ENCODE measurements at places on chromosomes 6 and 20. TPM values are rescaled to one million over a fixed set of nuclear protein-coding genes. Genes with fewer than 3 reads are reported as not detected.

Gene NRN1
- polyA plus RNA-seq: 0.34 TPM

Gene ANKEF1
- polyA plus RNA-seq: 8.9 TPM

Gene MLIP
- not detected for polyA plus RNA-seq

Gene MGME1
- polyA plus RNA-seq: 5.4 TPM

Gene TP53TG5
- polyA plus RNA-seq: 0.24 TPM

Gene SPEF1
- polyA plus RNA-seq: not detected

Gene MUC22
- polyA plus RNA-seq: not detected

Gene ZSCAN12
- 3.2 TPM for polyA plus RNA-seq

Gene FNDC11
- 0.90 TPM for polyA plus RNA-seq

Gene SAMD3
- 62.6 TPM for polyA plus RNA-seq

GRCh38 chr20:23079016-23079351 lies 7.1 kb downstream of the CD93 start:
- H3K27ac ChIP-seq: no peak overlapping the region
- no peak for DNase-seq

DNA sequence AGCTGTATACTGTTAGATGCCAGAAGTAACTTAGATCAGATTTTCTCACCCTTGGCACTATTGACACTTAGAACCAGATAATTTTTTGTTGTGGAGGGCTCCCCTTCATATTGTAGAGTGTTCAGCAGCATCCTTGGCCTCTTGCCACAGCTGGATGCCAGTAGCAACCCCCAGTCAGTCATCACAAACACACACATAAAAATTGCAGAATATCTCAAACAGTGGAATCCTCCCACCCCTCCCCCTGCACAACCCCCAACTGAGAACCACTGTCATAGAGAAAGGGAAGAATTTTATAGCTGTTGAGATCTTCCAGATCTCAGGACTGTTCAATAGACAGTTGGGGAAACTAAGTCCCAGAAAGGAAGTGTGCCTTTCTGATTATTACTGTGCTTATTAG lies 81.2 kb upstream of the VSTM2L start:
- H3K27me3 ChIP-seq: no peaks in the 10 kb centered on the region
- H3K4me1 ChIP-seq: no peaks in the 10 kb centered on the region
- no peak overlapping the region for H3K27ac ChIP-seq
- no peak overlapping the region for H3K4me3 ChIP-seq

- DNase-seq: no peak
- H3K4me3 ChIP-seq: no peak overlapping the region
- H3K36me3 ChIP-seq: no peaks in the 10 kb centered on the region
- no peak overlapping the region for H3K27ac ChIP-seq
- no peaks in the 10 kb centered on the region for H3K27me3 ChIP-seq
- H3K4me1 ChIP-seq: peaks cover 29% of the 10 kb centered on the region
These were observed 23.9 kb downstream of the PPP1R16B start for GRCh38 chr20:38829296-38829875.

DNA sequence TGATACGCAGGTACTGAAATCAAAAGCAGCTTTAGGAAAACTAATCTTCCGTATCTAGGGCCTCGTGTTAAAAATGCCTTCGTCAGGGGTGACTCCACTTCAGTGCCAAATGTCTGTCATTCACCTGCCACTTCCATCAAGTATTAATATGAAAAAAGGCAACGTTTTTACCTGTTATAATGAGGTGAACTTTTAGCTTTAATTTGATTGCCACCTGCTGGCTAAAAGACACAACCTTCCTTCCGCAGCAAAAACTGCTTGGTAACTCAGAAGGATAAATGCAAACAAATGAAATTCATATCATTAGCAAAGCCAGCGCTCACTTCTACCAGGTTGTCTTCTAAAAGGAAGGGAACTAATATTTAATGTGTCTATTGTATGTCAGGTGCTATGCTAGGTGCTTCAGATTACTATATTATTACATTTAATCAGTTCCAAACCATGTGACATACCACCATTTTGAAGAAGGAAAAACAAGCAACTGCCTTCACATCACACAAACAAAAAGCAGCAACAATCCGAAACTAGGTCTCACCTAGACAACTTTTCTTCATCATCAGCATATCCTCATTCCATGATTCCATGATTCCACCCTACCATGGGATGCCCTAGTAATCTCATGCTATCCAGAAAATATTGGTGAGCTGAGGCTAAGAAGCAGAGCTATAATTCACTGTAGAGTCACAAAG lies 20.6 kb upstream of the ARHGAP18 start:
- no peak overlapping the region for H3K27ac ChIP-seq
- no peak overlapping the region for H3K4me3 ChIP-seq
- DNase-seq: peak; percentile 47
- H3K36me3 ChIP-seq: no peaks in the 10 kb centered on the region
- no peaks in the 10 kb centered on the region for H3K4me1 ChIP-seq
- no peaks in the 10 kb centered on the region for H3K27me3 ChIP-seq

DNA sequence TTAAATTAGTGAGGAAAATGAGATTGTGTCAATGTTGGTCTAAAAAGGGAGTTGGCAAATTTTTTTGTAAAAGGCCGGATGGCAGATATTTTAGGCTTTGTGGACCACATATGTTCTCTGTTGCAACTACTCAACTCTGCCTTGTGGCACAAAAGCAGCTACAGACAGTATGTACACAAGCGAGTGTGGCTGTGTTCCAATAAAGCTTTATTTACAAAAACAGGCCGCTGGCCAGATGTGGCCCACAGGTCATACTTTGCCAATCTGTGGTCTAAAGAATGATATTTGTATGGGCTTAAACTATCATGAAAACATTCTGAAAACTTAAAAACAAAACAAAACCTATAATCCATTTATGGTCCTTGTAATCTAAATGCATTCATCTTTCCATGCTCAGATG lies 228.3 kb downstream of the CLIC5 start:
- H3K27me3 ChIP-seq: no peaks in the 10 kb centered on the region
- no peak for DNase-seq
- no peaks in the 10 kb centered on the region for H3K36me3 ChIP-seq
- no peaks in the 10 kb centered on the region for H3K4me1 ChIP-seq
- H3K27ac ChIP-seq: no peak overlapping the region

- no peaks in the 10 kb centered on the region for H3K27me3 ChIP-seq
- H3K27ac ChIP-seq: no peak overlapping the region
- DNase-seq: no peak
These were observed 349.2 kb downstream of the MAFB start for GRCh38 chr20:40339661-40340449.

- no peaks in the 10 kb centered on the region for H3K27me3 ChIP-seq
- no peak overlapping the region for H3K4me3 ChIP-seq
- no peaks in the 10 kb centered on the region for H3K36me3 ChIP-seq
- no peaks in the 10 kb centered on the region for H3K4me1 ChIP-seq
- no peak for DNase-seq
- no peak overlapping the region for H3K27ac ChIP-seq
These were observed 128.9 kb upstream of the SHLD1 start for GRCh38 chr20:5621305-5621704.

- no peak overlapping the region for H3K4me3 ChIP-seq
- H3K27me3 ChIP-seq: no peaks in the 10 kb centered on the region
- H3K27ac ChIP-seq: no peak overlapping the region
- H3K4me1 ChIP-seq: no peaks in the 10 kb centered on the region
- H3K36me3 ChIP-seq: no peaks in the 10 kb centered on the region
These were observed 9.2 kb downstream of the BHLHE23 start for GRCh38 chr20:62997417-62998035.

DNA sequence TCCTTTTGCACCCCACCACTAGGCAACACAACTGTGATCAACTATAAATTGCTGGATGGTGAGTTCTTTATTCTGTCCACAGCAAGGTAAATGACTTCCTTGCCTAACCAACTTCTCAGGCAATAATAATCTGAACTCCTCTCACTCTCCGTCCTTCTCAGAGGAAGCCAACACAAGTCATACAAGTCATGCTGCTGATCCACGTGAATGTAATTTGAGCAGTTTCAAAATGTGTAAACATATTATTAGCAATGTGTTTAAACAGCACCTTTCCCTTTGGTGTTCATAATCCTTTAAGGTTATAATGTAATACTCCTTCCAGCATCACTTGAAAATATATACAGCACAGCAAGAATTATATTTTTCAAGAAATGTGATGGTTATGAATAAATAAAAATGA lies 127.9 kb downstream of the QRSL1 start:
- no peaks in the 10 kb centered on the region for H3K36me3 ChIP-seq
- no peaks in the 10 kb centered on the region for H3K27me3 ChIP-seq
- no peaks in the 10 kb centered on the region for H3K4me1 ChIP-seq
- H3K4me3 ChIP-seq: no peak overlapping the region
- no peak for DNase-seq
- no peak overlapping the region for H3K27ac ChIP-seq

DNA sequence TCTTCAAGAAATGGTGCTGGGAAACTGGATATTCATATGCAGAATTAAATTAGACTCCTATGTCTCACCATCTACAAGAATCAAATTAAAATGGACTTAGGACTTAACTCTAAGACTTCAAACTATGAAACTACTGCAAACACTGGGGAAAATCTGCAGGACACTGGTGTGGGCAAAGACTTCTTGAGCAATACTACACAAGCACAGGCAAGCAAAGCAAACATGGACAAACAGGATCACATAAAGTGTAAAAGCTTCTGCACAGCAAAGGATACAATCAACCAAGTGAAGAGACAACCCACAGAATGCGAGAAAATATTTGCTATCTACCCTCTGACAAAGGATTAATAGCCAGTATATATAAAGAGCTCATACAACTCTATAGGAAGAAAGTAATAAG lies 1161.1 kb upstream of the CITED2 start:
- no peaks in the 10 kb centered on the region for H3K36me3 ChIP-seq
- H3K27ac ChIP-seq: no peak overlapping the region
- no peaks in the 10 kb centered on the region for H3K27me3 ChIP-seq
- DNase-seq: no peak
- no peaks in the 10 kb centered on the region for H3K4me1 ChIP-seq
- no peak overlapping the region for H3K4me3 ChIP-seq

DNA sequence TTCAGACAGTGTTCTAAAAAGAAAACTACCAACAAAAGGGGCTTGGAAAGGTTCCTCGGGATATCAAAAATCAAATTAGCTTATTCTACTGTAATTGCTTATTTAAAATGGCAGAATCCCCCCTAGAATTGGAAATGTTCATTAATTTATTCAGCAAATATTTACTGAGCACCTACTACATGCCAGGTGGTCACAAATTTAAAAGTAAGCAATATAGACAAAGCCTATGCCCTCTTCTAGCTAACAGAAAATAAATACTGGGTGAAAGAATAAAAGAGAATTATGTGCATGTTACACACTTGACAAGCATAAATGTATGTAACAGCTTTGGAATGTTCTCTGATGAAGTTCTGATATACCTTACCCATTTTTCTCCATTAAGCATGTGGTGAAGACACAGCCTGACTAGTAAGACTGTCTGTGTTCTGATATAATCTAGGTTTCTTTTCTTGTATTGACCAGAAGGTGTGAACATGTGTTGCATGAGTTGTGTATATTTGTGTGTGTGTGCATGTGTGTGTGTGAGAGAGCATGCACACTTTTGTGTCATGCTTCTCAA lies 606.7 kb upstream of the CITED2 start:
- H3K27me3 ChIP-seq: no peaks in the 10 kb centered on the region
- no peaks in the 10 kb centered on the region for H3K4me1 ChIP-seq
- no peak overlapping the region for H3K4me3 ChIP-seq
- no peak for DNase-seq

GRCh38 chr20:61331543-61331942 lies 79.5 kb downstream of the CDH4 start:
- no peaks in the 10 kb centered on the region for H3K27me3 ChIP-seq
- H3K4me3 ChIP-seq: no peak overlapping the region
- no peaks in the 10 kb centered on the region for H3K4me1 ChIP-seq
- no peak for DNase-seq
- no peaks in the 10 kb centered on the region for H3K36me3 ChIP-seq

DNA sequence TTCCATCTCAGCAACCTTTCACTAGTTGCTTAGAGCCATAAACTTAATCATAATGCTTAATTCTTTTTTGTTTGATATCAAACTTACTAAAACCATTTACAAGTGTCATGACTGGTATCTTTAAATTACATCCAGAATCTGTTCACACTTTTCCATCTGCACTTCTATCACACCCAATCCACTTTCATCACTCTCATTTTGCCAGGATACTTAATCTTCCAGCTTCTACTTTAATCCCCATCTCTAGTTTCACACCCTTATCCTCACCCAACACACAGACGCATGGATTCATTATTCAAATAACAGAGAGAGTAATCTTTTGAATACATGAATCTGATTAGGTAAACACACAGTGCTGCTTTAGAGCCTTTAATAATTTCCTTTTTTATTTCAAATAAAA lies 828.4 kb downstream of the HACE1 start:
- no peak overlapping the region for H3K27ac ChIP-seq
- H3K27me3 ChIP-seq: no peaks in the 10 kb centered on the region
- no peak for DNase-seq
- no peaks in the 10 kb centered on the region for H3K4me1 ChIP-seq
- no peaks in the 10 kb centered on the region for H3K36me3 ChIP-seq
- H3K4me3 ChIP-seq: no peak overlapping the region

GRCh38 chr6:158086504-158087223 lies 81.4 kb downstream of the SERAC1 start:
- no peak overlapping the region for H3K4me3 ChIP-seq
- DNase-seq: no peak

DNA sequence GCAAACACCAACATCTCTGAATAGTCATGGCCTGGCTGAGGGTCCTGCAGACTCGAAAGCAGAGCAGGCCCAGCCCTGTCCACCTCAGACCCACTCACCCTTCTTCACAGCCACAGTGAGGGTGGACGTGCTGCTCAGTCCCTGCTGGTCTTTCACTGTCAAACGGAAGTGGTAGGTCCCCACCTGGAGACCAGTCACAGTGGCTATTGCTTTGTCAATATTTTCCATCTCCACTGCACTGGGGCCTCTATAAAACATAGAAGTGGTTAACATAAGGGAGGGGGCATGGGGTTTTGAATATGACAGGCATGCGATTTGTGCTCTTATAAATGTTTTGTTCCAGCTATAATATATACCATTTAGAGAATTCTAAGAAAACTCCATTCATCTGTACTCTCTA lies 73.9 kb downstream of the ALDH5A1 start:
- DNase-seq: no peak
- H3K36me3 ChIP-seq: no peaks in the 10 kb centered on the region
- H3K27ac ChIP-seq: no peak overlapping the region
- H3K27me3 ChIP-seq: no peaks in the 10 kb centered on the region
- no peak overlapping the region for H3K4me3 ChIP-seq
